ENCODE measurements at places on chromosomes 12 and 14.

- no peak for DNase-seq
These were observed 52.2 kb upstream of the DIO3 start for GRCh38 chr14:101508948-101509729.

- DNase-seq: no peak
These were observed 115.3 kb upstream of the PLXNC1 start for GRCh38 chr12:94033101-94033500.

- DNase-seq: no peak
These were observed 10.6 kb upstream of the SPSB2 start for GRCh38 chr12:6883683-6884082.

DNA sequence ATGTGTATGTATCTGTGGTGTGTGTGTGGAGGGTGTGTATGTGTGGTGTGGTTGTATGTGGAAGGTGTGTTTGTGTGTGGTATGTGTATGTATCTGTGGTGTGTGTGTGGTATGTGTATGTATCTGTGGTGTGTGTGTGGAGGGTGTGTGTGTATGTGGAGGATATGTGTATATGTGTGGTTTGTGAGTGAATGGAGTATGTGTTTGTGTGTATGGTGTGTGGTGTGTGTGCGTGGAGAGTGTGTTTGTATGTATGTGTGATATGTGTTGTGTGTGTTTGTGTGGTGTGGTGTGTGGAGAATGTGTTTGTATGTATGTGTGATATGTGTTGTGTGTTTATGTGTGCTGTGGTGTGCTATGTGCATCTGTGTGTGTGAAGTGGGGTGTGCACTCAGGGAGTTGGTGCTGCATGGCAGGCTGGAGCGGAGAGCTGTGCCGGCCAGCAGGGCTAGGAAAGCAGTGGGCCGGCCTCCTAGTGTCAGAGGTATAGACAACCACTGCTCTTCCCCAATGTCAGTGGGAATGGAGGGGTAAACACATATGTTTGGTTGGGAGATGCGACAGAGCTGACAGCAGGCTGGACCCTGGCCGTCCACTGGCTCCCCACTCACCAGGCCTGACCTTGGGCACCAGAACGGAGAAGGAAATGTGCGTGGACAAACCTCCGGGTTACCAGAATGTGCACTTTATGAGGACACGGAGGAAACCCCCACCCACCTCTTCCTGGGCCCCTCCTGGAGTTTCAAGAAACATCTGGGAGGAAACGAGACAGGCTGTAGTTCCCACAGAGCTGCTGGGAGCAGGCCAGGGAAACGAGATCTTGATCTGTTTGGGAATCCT, 60.7 kb downstream of the CLMN start:
- DNase-seq: peak; percentile 19

GRCh38 chr14:97523936-97524335, 726.8 kb downstream of the VRK1 start:
- no peak for DNase-seq

Measured in astrocyte of the spinal cord (primary cell).